Left hindlimb (tissue), 1 donor: ENCODE measurements at places on chromosomes 4 and X.

DNA sequence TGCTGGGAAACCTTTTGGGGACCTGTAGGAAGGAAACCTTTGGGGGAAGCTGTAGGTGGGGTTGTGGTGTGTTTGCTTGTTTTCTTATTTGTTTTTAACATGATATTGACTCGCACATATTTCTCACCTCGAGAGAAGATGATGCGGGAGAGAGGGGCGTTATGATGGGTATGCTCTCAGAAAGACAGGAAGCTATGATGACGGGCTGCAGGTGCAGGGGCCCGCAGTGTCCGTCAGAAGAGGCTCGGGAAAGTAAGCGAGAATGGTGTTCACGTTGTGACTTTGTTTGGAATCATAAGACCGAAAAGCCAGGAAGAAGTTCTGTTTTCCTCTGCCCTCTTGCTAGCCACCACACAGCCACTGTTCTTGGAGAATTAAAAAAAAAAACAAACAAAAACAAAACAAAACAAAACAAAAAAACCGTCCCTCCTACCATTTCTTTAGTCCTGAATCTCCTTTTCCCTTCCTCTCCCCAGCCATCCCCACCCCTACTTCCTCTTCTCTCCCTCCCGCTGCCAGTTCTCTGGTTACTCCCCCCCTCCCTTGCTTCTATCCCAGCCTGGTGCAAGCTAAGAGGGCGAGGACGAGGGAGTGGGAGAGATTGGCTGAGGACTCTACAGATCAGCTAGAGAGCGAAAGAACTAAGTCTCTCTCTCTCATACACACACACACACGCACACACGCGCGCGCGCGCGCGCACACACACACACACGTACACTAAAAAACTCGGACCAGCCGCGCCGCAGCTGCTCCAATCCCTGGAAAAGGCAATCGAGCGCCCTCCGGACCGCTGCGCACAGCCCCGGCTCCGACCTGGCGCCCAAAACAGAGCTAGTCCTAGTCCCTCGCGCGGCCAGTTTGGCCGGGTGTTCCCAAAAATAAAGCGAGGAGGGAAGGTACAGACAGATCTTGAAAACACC, at the start of gene BMP3:
BMP3 (plus strand) TSS at position 648 of the 920 bp plus-strand sequence. CDS start 577 bp downstream, outside the sequence.
- peak; percentile 78 for DNase-seq

DNA sequence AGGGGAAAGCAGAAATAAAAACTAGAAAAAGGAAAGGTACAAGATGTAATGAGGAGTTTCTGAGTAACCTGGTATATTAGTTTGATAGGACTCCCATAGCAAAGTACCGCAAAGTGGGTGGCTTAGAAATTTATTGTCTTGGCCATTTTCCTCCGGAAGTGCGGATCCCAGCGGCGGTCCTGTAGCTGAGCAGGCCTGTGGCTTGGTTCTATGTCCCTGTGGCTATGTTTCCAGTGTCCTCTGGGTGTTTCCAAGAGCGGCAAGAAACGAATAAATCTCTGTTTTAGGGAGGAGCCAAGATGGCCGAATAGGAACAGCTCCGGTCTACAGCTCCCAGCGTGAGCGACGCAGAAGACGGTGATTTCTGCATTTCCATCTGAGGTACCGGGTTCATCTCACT, 44.0 kb upstream of the LDB2 start:
- DNase-seq, result no peak

DNA sequence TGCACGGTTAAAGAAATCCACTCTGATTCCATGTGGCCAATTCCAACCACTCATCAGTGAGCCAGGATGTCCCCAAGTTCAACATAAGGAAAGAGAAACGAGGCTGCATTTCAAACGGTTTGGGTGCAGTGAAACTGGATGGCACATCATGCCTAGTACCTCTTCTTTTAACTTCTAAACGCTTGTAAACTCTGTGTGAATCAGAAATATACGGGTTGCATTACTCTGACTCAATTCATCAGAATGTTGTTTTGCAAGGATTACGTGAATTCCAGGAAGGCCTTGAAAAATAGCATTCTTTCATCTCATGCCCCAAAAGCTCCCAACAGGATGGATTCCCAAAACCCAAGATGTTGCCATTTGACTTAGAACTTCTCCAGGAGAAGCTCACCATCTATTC, 270.4 kb downstream of the LDB2 start:
- no peak for DNase-seq

DNA sequence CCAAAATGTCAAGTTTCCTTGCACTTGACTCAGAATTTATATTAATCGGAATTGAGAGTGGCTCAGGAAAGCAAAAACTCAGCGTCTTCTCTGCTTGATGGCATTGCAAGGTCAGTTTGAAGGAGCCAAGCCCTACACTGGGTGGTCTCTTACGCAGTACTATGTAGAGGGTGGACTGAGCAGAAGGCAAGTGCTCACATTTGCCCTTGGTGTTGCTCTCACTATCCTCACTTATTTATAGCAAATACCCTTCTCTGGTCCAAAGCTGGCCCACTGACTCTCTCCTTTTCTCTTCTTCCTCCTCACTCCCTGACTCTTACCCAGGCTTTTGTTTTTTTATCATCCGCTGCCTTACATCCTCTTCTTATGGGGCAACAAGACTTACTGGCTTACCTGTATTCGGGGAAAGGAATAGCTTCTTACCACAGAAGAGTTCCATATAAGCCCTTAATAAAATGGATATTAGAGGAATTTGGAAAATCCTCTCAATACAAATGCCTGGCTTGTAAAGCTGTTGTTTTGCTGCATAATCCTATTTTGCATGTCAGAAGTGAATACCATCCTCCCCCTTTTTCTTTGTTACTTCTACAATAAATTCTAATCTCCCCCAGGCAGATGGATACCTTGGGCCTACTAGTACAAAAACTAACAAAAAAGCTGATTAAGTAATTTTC, 24.8 kb upstream of the GATB start:
- no peak for DNase-seq

DNA sequence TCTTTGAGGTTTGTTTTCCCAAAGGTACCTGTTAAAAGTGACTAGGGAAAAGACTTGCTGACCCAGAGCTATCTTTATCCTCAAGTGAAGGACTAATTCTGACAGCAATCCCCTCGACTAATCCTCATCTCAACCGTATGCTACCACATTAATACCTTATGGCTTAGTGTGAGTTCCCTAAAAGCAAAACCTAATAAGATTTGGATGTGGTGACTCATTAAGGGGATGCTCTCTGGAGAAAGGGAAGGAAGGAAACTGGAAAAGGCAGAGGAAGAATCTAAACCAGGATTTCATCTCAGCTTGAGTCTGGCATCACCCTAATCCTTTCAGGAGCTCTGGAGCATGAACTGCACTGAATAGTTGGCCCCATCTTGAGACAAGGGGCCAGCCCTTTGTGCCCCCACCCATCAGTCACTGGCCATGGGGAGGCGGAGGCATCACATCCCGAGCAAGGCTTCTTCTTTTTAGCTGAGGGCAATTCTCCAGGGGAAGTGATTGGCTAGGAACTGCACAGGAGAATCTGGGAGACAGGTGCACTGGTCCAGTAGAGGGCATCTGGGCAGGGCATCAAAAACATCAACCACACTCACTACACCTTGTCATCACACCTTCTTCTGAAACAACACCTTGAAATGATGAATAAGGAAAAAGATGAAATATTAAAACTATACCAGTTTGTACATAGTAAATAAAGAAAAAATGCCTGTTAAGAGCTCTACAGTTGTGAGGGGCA, 6.9 kb upstream of the BBS7 start:
- no peak for DNase-seq

DNA sequence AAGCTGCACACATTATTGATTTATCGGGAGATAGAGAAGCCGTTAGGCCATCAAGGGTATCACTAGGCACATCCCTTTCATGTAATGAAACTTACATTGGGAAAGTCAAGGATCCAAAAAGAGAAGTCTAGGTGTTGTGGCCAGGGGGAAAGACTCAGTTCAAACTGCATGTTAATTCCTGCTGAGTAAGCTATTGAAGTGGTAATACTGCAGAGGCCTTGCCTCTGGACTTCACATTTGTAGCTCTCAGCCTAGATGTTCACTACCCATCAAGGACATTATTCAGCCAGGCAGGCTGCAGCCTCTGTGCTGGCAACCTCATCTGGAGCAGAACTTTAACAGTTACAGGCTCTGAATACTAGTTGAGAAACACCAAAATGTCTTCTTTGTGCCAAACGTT, 2094.5 kb upstream of the AGA start:
- no peak for DNase-seq

DNA sequence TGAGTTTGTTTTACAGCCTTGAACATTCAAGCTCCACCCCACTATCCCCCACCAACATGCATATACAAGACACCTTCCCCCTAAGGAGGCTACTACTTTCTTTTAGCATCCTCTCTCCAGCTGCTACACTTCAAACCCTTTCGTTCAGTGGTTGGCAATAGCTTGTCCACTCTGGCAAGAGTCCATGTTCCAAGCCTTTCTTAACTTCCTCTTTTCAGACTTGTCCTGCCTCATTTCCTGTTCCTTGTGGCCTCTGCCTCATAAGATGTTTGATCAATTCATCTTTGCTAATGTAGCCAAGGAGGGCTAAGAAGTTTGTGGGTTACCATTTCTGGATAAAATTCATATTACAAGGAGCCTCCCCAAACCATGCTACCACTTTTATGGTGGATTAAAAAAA, 20.8 kb upstream of the ZCCHC12 start:
- DNase-seq, result no peak

DNA sequence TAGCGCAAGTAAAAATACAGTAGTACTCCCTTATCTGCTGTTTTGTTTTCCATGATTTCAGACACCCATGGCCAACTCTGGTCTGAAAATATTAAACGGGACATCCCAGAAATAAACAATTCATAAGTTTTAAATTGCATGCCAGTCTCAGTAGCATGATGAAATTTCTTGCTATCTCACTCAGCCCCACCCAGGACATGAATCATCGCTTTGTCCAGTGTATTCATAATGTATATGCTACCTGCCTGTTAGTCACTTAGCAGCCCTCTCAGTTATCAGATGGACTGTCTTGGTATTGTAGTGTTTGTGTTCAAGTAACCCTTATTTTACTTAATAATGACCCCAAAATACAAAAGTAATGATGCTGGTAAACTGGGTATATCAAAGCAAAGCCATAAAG, 158.2 kb upstream of the DDIT4L start:
- no peak for DNase-seq

DNA sequence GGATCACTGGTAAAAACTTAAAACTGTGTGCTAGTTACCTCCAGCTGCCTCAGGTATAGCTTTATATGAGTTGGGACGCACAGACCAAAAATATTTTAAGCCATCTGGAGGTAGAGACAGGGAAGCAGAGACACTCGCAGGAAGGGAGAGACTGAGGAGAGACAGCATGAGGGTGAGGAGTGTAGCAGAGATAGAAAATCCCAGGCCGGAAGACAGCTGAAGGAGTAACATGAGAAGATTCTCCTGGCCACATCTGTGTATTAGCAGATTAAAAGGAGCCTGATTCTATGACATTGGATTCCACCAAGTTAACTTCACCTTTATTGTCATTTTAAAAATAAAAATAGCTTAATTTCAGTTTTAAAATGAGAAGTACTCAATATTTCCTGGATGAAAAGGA, 84.3 kb downstream of the PDLIM5 start:
- no peak for DNase-seq

DNA sequence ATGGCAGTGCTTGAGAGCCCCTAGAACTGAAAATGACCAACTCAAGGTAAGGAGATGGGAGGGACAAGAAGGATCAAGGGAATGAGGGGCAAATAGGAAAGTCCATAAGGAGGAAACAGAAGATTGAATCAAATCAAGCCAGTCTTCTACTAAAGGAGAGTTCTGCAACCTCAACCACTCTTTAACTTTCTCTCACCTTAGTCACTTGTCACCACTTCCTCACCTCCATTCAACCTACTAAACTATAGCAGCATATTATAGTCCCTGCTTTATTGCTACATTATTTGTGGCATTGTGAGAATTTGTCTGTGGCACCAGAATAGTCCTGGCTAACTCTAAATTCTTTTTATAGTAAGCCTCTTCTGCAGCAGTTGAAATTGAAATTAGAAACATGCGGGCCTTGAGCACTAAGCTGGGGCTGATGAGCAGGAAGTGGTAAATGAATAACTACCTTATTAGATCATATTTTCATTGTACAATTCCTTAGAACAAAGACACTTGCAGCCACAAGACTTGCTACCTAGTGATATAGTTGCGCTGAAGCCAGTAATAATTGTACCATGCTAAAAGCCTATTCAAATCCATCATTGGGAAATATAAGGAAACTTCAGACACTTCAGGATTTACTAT, 336.9 kb downstream of the ZNF674 start:
- DNase-seq, result no peak

GRCh38 chrX:47608130-47608810, 11.4 kb downstream of the SYN1 start:
- no peak for DNase-seq

GRCh38 chr4:8164194-8164565, 5.6 kb upstream of the ABLIM2 start:
- no peak for DNase-seq

GRCh38 chr4:25310066-25310802, 2.3 kb upstream of the ZCCHC4 start:
- DNase-seq, result no peak

DNA sequence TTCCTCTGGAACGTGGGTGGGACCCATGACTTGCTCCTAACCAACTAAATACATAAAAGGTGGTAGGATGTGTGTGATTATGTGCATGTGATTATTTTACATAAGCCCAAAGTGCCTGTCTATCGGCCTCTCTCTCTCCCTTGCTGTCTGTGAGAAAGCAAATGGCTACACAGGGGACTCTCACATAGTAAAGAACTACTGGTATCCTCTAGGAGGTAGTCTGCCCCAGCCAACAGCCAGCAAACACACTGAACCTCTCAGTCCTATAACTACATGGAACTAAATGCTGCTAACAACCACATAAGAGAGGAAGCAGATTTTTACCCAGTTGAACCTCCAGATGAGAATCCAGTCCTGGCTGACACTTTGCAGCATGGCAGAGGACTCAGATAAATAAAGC, 1249.4 kb downstream of the ADGRL3 start:
- DNase-seq, result no peak

DNA sequence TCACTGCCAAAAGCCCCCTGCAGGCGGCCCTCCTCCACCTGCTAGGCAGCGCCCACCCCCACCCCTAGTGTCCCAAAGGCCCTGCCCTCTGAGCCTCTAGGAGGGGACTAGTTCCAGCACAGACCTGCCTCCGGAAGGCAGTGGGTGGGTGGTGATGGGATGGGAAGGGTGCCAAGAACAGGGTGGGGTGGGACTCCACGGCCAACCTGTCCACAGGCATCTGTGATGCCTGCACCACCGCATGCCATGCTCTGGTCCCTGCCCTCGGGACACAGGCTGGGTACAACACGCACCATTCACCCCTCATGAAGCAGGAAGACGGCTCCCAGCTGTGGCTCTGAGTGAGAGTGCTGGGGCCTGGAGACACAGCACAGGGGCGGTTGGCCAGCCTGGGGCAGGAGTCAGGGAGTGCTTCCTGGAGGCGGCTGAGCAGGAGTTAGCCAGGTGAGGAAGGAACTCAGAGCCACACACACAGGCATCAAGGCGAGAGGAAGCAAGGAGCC, 243.1 kb upstream of the PSAPL1 start:
- DNase-seq, result no peak

- no peak for DNase-seq
These were observed 84.0 kb upstream of the CD99 start for GRCh38 chrX:2607113-2607512.

DNA sequence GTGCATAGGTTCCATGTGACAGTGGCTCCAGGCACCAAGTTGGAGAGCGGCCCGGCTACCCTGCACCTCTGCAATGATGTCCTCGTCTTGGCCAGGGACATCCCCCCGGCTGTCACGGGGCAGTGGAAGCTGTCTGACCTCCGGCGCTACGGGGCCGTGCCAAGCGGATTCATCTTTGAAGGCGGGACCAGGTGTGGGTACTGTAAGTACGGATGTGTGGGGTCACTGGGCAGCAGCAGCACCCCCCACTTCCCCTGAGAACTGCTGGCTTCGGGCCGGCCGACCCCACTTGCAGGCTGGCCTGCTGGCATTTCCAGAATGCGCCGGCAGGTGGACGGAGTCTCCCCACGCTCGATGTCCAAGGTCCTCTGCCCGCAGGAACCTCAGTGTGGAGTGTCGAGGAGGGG, 13.2 kb downstream of the DOK7 start:
- DNase-seq, result no peak
